ENCODE measurements at places on chromosomes 3 and 15.

DNA sequence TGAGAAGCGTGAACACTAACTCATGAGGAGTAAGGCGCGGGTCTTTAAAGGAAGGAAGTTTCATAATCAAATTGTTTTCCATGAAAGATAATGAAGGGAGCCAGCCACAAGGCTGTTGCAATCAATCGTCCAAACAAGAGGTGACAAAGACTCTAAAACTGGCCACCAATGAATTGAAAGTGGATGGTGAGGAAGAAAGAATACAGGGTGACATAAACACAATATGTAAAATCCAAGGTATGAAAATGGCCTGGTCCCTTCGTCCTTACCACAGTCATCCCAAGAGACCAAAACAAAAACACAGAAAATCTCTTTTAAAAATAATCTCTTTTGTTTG lies 12.0 kb downstream of the CD86 start:
- no peak for DNase-seq

GRCh38 chr3:167095976-167096375 lies 284.1 kb downstream of the ZBBX start:
- no peak for DNase-seq

DNA sequence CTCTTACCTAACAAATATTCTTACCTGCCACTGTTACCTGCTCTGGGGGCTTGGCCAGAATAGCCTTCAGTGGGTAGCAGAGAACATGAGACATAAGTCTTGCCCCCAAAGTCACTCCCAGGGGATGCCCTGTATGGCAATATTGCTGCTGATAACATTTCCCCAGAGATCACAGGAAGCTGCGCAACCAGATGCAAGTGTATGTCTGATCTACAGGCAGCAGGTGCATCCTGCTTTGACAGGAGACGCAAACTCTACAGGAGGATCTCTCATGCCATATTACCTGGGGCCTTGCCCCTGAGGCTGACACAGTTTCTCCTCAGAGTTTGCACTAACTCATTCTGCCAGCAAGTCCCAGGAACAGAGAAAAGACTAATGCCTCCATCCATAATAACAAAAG lies 174.4 kb upstream of the LPP start:
- DNase-seq: peak; percentile 81

DNA sequence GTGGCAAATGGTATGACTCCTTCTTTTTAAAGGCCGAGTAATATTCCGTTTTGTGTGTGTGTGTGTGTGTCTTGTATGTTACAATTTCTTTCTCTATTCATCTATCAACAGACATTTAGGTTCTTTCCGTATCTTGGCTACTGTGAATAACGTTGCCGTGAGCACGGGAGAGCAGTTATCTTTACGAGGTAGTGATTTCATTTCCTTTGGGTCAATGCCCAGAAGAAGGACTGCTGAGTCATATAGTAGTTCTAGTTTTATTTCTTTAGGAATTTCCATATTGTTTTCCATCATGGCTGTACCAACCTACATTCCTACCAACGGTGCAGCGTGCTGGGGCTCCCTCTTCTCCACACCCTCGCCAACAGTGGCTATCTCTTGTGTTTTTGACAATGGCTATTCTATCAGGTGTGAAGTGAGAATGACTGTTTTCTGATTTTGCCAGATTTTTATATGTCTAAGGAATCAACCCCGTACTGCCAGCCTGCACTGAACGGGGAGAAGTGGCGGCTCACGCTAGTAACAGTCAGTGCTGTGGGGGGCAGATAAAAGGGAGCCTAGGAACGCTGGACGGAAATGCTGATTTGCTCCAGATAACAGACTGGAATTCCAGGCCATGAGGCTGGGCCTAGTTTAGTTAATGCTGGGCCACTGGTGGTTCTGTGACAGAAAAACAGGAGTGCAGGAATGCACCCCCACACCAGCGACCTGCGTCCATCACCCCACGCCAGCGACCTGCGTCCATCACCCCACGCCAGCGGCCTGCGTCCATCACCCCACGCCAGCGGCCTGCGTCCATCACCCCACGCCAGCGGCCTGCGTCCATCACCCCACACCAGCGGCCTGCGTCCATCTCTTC lies 168.1 kb downstream of the XXYLT1 start:
- no peak for DNase-seq

GRCh38 chr3:163033652-163034051 lies 1537.0 kb downstream of the OTOL1 start:
- DNase-seq: no peak

GRCh38 chr3:159840703-159841299 lies 147.8 kb upstream of the IL12A start:
- no peak for DNase-seq

DNA sequence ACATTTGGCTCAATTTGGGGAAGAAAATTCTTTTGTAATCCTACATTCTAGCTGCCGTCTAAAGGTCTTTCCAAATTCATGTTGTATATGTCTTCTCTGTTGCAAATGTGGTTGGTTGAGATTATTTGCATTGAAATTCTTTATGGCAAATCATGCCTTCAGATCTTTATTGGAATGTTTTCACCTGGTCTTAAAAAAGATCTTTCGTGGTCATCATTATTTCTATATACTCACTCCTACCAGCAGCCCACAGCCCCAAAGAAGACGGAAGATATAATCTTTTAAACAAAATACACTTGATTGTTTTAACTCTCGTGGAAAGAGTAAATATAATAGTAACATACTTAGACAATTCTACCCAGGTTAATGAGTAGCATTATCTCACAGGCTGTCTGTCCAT lies 41.5 kb upstream of the PPARG start:
- no peak for DNase-seq

DNA sequence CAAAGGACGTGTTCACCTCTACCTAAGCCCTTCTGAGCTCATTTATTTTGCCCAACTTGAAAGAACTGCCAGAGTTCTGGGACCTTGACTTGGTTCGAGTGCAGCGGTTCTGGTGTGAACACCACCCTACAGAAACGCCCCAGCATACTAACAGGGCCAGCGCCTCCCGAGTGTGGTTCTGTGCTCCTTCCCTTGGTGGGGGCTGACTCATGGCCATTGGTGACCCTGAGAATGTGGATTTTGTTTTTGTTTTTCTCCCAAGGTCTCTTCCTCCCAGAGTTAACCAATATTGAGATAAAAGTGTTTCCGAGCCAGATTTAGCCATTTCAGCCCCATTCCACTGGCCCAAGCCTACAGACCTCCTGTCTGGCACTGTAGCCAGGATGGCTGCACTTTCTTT lies 27.9 kb downstream of the SEMA7A start:
- no peak for DNase-seq

- no peak for DNase-seq
These were observed 5.4 kb downstream of the MGLL start for GRCh38 chr3:127816783-127817405.

DNA sequence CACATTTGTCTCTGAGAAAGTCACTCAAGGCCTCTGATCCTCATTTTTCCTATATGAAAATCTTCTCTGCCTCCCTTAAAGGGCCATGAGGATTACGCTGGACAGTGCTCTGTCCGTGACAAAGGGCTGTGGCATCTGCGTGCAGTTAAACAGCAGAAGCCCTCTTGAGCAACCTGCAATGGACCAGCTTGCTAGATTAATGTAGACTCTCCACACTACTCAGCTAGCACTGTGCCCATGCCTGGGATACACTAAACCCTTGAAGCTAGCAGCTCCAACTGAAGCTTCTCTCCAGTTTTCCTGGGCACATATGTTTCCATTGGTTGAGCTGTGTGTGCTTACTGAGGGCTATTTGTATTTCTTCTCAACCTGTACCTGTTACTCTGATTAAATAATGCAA lies 303.8 kb downstream of the RPLP1 start:
- DNase-seq: no peak

GRCh38 chr15:36156879-36157427 lies 422.5 kb upstream of the CDIN1 start:
- no peak for DNase-seq

DNA sequence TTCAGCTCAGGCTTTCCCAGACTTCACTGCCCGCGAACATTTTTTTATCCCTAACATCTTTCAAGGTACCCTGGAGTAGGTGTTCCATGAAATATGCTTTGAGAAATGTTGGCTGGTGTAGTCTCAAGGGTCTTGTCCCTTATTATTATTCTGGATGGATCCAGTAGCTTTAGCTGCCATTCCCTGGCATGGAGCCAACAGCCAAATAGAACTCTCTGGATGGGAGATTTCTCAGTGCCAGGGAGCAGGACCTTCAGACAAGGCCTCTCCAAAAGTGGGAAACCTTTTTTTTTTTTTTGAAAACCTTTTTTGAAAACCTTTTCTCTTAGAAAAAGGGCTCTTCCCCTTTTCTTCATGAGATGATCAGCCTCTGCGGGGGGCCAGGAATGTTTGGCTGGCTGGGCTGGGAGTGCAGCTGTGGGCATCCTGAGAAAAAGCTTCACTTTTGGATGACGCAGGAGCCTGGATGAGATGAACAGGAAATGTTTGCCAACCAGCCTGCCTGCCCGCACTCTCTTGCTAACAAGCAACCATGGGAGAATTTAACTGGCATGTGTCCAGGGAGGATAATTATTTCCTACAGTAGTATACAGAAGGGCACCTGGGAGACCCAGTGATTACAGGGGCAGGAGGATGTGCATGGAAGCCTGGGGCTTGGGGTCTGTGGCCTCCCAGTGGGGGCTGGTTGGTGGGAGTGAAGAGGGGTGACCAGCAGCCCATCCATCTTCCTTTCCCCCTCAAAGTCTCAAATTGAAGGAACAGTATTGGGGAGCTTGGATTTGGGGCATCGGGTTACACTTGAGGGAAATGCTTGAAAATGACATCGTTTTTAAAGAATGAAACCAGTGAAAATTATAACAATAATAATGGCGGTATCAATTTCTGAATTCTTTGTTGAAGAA lies 109.1 kb upstream of the LRIG1 start:
- no peak for DNase-seq

DNA sequence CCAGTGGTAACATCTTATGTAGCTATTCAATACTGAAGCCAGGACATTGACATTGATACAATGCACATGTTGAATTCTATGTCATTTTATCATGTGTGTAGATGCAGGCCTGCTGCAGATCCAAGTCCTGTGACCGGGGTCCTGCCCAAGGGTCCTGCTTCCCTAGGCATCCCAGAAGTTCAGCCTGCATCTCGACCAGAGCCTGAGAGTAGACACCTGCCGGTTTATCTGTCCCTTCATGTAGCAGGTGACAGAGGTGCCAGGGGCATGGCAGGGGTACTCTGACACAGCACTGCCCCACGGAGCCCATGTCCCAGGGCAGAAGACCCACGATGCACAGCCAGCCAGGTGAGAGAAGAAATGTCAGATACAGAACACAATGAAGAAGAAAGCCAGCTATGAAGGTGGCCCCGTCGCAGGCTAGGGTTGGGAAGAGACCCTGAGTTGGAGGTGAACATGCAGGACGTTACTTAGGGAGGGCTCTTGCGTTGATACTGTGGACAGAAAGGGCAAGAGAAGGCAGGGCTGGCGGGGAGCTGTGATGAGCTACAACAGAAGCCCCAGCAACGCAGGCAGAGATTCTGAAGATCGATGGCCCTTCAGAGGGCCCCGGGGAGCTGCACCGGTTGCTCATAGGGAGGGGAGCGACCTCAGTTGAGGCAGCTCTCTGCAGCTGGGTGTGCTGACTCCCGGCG lies 51.0 kb downstream of the TPRA1 start:
- DNase-seq: no peak

GRCh38 chr3:126158016-126158911 lies 22.1 kb downstream of the ALDH1L1 start:
- DNase-seq: no peak

GRCh38 chr15:76181705-76182107 lies 121.9 kb downstream of the TMEM266 start:
- no peak for DNase-seq

DNA sequence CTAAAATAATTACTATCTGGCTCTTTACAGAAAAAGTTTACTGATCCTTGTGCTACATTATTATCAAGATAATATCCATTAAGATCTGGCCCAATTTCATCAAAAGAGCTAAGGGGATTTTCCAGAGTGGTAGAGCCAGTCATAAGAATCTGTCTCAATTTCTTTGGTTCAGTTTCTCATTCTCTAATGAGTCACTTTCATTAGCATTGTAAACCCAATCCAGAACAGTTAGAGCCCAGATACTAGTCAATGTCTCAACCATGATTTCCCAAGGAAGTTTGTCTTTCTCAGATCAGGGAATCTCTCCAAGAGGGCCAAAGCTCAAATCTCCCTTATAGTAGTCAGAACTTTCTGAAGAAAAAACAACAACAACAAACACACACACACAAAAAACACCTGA lies 131.1 kb upstream of the PPP2R3A start:
- DNase-seq: no peak

DNA sequence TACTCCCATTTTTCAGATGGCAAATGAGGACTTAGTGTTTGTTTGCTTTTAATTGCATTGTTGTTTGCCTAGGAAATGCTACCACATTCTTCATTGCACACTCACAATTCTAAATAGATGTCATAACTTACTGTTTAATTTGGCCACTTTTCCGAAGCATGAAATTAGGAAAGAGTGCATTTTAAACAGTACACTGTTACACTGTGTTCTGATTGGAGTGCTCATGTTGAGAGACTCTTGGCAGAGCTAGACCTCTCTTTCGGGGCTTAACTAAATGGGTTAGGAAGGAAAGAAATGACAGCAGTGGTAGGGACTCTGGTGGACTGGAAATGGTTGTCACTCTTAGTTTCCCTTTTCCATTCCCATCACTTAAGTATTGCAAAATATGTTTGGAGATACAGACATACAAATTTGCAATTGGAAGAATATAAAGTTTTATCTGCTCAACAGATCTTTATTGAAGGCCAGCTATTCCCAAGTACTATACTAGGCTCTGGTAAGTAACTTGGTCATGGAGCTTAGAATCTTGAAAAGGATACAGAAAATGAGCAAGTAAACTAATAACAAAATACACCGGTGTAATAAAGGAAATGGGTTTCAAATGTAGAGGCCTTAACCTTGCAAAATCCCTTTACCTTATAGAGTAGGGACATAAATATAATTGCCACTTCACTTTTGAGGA lies 90.2 kb downstream of the DCUN1D1 start:
- no peak for DNase-seq

GRCh38 chr3:37729119-37729518 lies 132.6 kb upstream of the CTDSPL start:
- DNase-seq: no peak

- DNase-seq: no peak
These were observed 31.8 kb downstream of the EPHB3 start for GRCh38 chr3:184593220-184593927.

- no peak for DNase-seq
These were observed 88.7 kb downstream of the SEMA5B start for GRCh38 chr3:122938783-122939425.

DNA sequence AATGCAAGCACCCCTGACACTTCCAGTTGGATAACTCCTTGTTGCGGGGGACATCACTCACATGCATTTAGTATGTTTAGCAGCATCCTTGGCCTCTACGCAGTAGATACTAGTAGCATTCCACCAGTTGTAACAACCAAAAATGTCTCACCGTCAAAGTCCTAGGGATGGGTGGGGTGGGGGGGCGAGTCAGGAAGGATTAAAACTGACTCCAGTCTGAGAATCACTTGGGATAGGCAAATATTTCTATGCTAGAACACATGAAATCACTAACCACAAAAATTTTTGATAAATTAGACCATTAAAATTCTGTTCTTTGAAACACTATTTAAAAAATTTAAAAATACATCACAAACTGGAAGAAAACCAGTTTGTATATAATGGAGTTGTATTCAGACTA lies 18.0 kb downstream of the ICE2 start:
- no peak for DNase-seq

All from CD4-positive, alpha-beta T cell treated with Interleukin-4 for 1 hour (primary cell).